Naive B cell (primary cell): ENCODE measurements at places on chromosomes 7 and 10. TPM values are rescaled to one million over a fixed set of nuclear protein-coding genes. Genes with fewer than 3 reads are reported as not detected.

The FAM221A gene
- 2.9 TPM for polyA plus RNA-seq

The NPSR1 gene
- polyA plus RNA-seq: not detected

The LRIT1 gene
- polyA plus RNA-seq: not detected

The OPALIN gene
- not detected for polyA plus RNA-seq

The TWIST1 gene
- polyA plus RNA-seq: not detected

The CALML5 gene
- not detected for polyA plus RNA-seq

The EBF3 gene
- not detected for polyA plus RNA-seq

DNA sequence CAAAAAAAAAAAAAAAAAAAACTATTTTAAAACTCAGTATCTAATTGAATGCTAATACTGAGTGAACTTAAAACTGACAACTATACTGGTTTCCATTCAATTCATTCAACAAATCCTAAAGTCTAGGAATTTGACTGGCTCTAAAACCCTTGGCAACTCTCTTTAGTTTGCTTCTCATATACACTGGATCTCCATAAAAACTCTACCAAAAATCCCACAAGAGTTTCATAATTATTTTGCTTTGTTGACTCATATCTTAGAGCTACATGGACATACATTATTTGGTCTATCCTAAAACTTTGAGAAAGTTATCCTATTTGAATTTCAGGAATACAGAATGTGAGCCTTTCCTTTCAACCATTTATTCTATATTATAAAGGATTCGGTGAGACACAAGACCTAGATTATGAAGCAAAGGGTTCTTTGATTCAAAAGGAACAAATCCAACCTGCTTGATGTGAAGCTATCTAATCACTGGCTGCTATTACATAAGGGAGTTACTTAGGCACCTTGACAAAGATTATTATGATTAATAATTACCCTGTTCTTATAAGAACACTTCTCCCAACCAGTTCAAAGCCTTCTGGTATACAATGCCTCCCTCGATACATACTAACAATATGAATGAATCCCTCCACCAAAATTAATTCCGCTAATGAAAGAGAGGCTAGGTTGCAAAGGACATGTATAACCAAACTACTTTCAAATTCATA, 15.8 kb upstream of the KMT2E start:
- no peak for DNase-seq

GRCh38 chr7:117068511-117069145, 115.3 kb downstream of the ST7 start:
- no peak for DNase-seq

- peak; percentile 11 for DNase-seq
Observed at GRCh38 chr7:19747740-19748339, 25.6 kb downstream of the TMEM196 start.

DNA sequence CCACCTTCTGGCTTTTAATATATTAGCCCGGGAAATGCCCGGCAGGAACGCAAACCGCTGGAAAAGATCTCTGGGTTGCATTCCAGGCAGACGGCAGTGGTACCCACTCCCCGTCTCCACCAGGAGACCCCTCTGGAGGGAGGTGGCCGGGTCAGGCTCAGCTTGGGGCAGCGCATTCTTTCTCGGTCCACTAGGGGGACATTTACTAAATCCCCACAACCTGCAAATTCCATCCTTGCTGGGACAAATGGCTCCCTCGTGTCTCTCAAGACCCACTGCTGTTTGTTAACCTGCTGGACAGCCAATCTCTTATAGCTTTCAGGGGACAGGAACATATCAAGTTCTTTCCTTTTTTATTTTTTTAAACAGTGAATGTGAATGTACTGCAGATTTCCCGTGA, 45.8 kb upstream of the CARD11 start:
- no peak for DNase-seq

GRCh38 chr7:149615690-149616270, 118.2 kb upstream of the ZNF746 start:
- no peak for DNase-seq

- no peak for DNase-seq
Observed at GRCh38 chr7:127230192-127230925, 22.4 kb downstream of the GRM8 start.

DNA sequence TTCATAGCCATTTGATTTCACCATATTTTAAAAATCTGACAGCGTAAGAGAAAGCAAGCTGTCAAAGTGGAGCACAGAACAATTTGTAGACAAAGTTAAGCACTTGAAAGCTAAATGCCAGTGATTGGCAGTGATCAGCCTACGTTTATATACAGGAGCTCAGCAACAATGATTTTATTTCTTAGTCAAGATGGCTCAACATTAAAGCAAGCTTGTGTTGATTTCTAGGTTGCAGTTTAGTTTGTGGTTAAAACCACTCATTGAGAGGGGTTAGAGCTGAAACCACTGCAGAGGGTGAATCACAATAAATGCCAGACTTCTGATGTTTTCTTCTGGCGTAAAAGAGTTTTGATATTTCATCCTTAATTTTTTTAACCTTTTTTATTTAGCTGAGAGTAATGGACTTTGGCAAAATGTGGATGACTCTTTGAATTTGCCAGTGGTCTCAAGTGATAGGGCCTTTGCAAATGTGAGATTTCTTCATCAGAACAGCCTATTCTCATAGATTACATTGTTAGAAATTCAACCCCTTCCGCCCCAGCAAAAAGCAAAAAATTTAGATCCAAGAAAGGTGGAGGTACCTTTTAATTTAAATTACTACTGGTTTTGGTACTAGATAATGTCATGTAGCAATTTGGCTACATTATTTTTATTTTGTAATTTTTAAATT, 73.8 kb downstream of the SHOC2 start:
- no peak for DNase-seq

DNA sequence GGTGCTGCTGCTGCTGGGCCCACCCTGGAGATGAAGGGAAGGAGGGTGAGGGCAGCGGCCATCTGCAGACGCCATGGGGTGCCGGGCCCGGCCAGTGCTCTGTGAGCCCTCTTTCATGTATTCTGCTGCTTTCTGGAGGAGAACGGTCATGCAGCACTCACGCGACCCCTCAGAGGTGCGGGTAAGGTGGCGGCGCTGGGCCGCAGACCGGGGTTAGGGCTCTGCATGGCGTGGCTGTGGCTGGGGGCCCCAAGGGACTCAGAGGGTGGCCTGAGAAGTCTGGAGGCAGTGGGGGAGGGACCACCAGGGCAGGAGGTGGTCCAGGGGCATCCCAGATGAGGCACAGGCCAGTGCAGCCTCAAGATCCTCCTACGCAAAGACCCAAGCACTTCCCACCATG, 275.5 kb downstream of the ELFN1 start:
- DNase-seq: no peak

- DNase-seq: no peak
Observed at GRCh38 chr10:1363446-1364121, 307.4 kb downstream of the WDR37 start.

DNA sequence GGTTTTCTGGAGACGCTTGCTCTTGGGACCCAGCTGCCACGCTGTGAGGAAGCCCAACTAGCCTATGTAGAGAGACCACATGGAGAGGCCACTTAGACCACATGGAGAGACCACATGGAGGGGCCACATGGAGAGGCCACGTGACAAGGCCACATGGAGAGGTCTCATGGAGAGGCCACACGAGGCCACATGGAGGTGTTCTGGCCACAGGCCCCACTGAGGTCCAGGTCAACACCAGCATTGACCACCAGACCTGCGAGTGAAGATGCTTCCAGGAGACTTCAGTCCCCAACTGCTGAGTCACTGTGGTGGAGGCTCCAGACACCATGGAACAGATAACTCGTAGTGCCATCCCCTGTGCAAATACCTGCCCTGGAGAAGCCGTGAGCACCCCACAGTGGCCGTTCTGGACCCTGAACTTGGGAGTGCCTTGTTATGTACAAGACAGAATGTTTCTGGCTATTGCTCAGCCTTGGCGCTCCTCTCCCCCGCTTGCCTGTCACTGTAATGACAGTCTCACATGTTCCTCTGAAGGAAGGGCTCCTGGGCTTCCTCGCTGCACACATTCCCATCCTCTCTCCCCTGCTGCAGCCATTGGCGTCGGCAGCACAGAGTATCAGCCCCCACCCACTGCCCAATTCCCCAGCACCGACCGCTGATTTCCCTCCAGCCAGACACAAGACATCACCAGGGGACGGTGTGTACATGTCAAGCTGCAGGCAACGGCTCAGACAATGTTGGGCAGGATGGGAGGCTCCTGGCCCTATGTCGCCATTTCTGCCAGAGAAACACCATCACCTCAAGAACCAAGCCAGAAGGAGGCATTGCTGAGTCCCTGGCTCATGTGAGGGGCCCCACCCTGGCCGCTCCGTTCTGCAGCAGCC, 49.0 kb upstream of the TNRC18 start:
- no peak for DNase-seq

- no peak for DNase-seq
Observed at GRCh38 chr10:132698211-132698751, 87.7 kb downstream of the NKX6-2 start.
